Activated CD4-positive, alpha-beta T cell treated with anti-CD3 and anti-CD28 coated beads for 1 hour (primary cell): ENCODE measurements at places on chromosomes 1 and 21.

DNA sequence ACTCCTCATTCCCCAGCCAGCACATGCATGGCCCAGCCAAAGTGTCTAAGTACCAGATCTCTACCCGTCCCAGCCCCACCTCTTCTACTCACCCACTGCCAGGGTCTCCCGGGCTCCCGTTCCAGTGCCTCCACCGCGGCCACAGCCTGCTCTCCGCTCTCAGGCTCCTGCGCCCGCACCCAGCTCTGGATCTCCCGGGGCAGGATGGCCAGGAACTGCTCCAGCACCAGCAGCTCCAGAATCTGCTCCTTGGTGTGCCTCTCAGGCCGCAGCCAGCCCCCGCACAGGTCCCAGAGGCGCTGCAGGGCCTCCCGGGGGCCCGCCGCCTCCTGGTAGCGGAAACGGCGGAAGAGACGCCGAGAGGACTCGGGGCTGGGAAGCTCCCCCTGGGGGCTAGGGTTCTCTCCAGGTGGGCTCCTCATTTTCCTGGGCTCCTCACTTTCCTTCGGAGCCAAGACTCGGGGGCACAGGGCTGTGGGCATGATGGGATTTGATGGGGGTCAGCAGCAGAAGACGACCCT lies 2.5 kb downstream of the ZNF496 start:
- no peak for DNase-seq

DNA sequence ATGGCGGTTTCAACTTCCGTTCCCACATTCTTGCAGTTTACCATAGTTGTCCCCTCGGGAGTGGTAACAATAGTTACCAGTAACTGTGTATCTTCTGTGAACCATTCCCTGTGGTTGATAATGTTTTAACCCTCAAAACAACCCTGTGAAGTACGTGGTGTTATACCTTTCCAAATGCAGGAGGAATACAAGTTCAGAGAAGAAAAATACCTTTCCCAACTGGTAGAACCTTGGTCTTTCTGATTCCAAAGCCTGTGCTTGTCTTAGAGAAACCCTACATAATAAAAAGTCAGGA lies 789 bp downstream of the BTF3L4 start:
- no peak for DNase-seq

- no peak for DNase-seq
Measured at GRCh38 chr1:117590273-117590925, 15.4 kb upstream of the TENT5C start.

GRCh38 chr1:33121728-33122127 lies 40.8 kb downstream of the AZIN2 start:
- no peak for DNase-seq

GRCh38 chr1:33876970-33877650 lies 13.2 kb downstream of the HMGB4 start:
- DNase-seq = no peak

GRCh38 chr1:220666349-220666748 lies 23.8 kb upstream of the C1orf115 start:
- no peak for DNase-seq

GRCh38 chr1:189669846-189670245 lies 807.8 kb downstream of the BRINP3 start:
- no peak for DNase-seq

DNA sequence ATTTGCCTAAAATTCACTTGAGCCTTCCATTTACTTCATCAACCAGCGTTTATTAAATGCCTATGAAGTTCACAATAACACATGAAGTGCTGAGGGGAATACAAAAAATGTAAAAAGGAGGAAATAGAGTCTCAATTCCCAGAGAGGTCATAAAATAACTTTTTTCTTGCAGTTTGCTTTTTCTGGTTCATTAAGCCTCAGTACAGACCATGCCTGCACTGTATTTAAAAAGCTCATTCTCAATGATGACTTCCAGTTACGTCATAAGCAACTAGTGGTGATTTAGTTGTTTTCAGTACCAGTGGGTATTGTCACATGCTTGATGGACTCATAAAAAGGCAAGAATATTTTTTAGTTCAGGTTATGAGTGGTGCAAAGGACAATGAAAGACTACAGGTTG lies 160.1 kb upstream of the UBE2U start:
- DNase-seq = no peak

DNA sequence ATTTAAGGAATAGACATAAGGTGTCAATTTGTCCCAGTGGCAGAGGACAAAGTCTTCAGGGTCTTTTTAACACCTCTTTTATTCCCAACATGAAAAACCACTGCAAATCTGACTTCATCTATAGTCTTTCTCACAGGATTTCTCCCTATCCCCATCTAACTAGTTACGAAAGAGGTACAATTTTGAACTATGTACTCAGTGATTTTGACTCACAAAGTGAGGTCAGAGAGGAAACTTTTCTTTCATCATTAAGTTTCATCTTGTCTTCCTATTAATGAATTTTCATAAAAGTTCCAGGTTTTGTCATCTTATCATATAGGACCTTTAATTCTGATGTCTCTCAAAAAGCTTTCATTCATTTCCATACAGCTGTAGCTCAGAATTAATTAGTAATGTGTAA lies 63.3 kb downstream of the ASH1L start:
- DNase-seq = no peak

DNA sequence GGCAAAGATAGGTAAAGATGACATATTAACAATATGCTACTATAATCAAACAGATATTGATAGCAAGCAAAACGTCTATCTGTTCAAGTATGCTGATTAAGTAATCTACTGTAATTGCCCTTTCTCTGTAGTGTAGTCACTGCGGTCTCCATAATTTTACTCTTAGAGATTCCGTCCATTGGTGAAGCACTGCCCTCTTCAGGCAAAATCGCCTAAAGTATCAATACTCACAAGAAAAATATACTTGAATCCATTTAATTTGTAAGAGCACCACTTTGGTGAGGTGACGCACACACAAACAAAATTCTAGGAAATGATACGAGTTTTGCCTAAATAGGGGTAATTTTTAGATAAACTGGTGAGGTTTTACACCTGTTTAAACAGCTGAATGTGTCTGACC lies 434.6 kb upstream of the CHRM3 start:
- DNase-seq = no peak

DNA sequence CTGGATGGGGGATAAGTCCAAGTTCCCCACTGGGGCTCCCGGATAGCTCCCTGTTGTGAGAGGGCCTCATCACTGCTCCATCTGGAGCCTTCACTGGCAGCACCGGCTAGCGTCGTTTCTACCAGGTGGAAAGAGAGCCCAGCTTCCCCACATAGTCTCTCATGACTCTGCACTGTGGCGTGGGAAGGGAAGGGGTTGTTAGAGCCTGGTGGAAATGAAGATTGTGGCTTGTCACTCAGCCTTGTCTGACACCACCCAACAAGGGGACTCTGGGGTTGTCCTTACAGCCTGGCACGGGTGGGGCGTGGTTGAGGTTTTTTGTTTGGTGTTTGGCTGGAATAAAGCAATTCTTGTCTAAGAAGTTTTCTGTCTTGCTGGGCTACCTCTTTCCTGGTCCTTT lies 94.6 kb downstream of the ADARB1 start:
- DNase-seq = no peak

DNA sequence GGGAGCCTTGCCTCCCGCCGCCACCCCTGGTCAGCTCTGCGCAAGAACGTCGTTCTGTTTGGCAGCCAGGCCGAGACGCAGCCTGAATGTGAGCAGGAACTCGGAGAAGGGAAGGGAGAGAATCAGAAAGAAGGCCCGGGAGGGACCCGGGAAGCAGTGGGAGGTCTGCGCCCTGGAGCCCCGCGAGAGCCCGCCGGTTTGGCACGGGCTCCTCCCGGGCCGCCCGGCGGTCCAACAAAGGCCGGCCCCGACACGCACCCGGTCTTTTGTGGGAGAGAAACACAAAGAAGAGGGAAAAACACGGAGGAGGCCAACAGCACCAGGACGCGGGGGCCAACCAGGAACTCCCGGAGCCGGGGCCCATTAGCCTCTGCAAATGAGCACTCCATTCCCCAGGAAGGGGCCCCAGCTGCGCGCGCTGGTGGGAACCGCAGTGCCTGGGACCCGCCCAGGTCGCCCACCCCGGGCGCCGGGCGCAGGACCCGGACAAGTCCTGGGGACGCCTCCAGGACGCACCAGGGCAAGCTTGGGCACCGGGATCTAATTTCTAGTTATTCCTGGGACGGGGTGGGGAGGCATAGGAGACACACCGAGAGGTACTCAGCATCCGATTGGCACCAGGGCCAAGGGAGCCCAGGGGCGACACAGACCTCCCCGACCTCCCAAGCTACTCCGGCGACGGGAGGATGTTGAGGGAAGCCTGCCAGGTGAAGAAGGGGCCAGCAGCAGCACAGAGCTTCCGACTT lies 2.7 kb upstream of the OLIG2 start:
- no peak for DNase-seq

DNA sequence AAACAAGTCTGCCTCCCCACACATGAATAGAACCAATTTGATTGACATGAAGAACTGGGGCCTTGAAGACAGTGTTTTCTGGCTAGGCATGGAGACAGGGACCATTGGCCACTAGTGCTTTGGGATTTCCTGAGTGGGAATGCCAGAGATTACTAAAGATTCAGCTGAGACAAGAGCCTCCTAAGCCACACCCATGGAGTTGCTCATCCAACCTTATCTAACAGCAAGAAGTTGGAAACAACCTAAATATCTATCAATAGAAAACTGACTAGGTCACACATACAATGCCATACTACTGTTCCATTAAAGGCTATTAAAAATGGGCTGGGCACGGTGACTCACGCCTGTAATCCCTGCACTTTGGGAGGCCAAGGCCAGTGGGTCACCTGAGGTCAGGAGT lies 184.1 kb downstream of the ZBTB18 start:
- no peak for DNase-seq

DNA sequence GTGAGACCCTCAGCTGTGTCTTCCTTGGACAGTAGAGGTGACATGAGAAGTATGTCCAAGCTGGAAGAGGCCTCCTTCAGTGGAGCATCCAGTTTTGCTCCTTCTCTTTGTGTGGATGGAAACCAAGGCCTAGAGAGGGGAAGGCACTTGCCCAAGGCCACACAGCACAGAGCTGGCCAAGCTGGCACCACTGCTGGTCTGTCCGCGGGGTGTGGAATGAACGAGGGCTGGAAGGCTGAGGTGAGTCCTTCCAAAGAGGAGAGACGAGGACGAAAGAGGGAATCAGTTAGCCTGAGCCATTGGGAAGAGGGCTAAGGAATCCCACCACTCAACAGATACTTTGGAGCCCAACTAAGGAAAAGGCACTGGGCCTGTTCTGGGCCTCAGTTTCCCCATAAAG lies 27.8 kb upstream of the SELENON start:
- no peak for DNase-seq
